Activated naive CD8-positive, alpha-beta T cell treated with anti-CD3 and anti-CD28 coated beads, Interleukin-2, amount 50 U/mL, for 24 hours (primary cell): ENCODE measurements at places on chromosomes 7 and 10.

DNA sequence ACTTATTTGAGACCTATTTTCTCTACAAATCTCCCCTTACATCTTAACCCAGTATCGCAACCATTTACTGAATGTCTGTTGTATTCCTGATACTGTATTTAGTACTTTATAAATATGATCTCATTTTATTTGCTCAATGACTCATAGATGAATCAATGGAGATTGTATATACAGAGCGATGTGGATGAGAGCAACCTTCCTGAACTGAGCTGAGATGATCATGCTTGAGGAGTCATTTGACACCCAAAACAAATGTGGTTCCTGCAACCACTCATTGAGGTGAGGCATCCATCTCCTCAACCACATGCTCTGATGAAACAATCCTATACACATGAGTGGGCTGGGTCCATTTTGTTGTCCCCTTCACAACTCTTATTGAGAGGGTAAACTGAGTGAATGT, 250.0 kb downstream of the CDC14C start:
- no peak for DNase-seq

DNA sequence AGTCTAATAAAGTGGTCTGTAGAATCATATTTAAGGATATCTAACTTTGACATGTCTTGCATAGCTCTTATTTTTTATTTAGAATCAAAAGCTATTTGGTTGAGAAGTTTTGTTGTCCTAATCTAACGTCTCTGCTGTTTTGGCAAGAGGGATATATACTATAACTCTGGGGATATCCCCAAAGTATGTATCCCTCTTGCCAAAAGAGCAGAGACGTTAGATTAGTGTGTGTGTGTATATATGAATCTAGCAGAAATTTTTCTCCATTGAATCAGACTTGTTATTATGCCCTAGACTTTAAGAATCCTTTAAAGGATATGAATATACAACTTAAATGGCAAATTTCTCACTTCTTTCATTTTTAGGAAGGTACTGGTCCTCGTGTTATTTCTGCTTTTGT, 9.6 kb downstream of the SMC3 start:
- DNase-seq: no peak

GRCh38 chr10:11560076-11560709, 51.3 kb downstream of the USP6NL start:
- DNase-seq: no peak

DNA sequence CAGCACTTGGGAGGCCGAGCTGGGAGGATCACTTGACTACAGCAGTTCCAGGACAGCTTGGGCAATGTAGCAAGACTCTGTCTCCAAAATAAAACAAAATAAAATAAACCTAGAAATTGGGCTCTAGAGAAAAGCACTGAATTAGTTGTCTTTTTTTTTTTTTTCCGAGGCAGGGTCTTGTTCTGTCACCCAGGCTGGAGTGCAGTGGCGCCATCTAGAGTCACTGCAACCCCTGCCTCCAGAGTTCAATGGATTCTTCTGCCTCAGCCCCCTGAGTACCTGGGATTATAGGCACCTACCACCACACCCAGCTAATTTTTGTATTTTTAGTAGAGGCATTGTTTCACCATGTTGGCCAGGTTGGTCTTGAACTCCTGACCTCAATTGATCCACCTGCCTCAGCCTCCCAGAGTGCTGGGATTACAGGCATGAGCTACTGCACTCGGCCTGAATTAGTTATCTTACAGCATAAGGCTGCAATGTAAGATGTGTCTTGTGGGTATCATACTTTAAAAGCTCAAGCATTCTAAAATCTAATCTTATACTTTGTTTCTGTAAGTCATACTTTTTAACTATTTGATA, 12.8 kb downstream of the MEIG1 start:
- DNase-seq: peak; percentile 49

GRCh38 chr7:149717481-149717880, 55.9 kb downstream of the ZNF467 start:
- DNase-seq: no peak

DNA sequence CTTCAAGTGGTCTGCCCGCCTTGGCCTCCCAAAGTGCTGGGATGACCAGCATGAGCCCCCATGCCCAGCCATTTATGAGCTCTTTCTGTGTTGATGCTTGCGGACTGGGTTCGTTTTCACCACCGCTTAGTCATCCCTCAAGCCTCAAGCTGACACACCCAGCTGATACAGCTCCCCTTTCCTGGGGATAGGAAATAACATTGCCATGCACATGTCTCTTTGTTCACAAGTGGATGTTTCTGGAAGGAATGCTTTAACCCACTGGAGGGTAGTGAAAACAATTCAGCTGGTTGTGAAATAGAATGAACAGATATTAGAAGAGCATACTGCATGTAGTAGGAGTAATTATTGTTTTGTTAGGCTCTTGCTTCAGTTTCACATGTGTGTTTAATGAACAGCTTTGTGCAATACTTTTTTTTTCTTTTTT, 8.5 kb upstream of the METTL27 start:
- DNase-seq: no peak

DNA sequence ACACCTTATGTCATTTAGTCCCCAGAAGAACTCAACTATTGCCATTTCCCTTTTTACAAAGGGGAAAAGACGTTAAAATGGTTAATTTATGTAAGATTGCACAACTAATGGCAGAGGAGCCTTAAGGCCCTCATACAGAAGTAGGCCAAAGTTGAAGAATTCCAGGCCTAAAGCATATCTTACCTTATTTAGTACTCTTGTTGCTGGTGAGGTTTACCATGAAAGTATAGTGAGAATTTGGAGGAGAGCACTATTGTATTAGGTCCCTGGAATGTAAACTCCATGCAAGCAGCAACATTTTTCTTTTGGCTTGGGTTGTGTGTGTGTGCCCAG, 731 bp upstream of the CRPPA start:
- no peak for DNase-seq

GRCh38 chr10:69749178-69750010, 52.3 kb upstream of the COL13A1 start:
- DNase-seq: no peak

- no peak for DNase-seq
Measured at GRCh38 chr10:33052263-33052875, 94.3 kb upstream of the ITGB1 start.

- DNase-seq: no peak
Measured at GRCh38 chr7:101985903-101986734, 168.7 kb downstream of the CUX1 start.
